ENCODE measurements at places on chromosomes 7 and 10.

- DNase-seq = peak; percentile 64
These were observed 56.7 kb downstream of the IDE start for GRCh38 chr10:92517034-92517655.

DNA sequence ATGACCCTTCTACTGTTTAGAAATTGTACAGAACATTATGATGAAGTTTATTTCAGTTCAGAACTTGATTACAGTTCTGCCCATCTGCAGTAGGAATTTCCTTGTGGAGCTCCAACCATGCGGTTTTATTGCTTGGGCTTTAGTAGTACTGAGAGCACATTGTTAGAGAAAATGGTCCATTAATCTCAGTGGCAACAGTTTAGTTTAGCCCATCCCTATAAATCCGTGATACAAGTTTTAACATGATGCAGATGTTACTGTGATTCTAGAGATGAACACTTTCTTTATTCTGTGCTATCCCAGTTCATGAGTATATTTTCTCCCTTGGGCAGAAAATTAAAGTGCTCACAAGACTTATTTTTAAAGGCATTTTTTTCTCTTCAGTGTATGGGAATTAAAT lies 84.8 kb upstream of the FZD8 start:
- no peak for DNase-seq

- peak; percentile 83 for DNase-seq
These were observed 24.1 kb downstream of the PDSS1 start for GRCh38 chr10:26721561-26721960.

GRCh38 chr7:30545791-30546555 lies 41.3 kb upstream of the GGCT start:
- DNase-seq = no peak

GRCh38 chr7:47795631-47796030 lies 152.6 kb downstream of the PKD1L1 start:
- DNase-seq = no peak

GRCh38 chr10:22621726-22622125 lies 92.7 kb downstream of the PIP4K2A start:
- no peak for DNase-seq

DNA sequence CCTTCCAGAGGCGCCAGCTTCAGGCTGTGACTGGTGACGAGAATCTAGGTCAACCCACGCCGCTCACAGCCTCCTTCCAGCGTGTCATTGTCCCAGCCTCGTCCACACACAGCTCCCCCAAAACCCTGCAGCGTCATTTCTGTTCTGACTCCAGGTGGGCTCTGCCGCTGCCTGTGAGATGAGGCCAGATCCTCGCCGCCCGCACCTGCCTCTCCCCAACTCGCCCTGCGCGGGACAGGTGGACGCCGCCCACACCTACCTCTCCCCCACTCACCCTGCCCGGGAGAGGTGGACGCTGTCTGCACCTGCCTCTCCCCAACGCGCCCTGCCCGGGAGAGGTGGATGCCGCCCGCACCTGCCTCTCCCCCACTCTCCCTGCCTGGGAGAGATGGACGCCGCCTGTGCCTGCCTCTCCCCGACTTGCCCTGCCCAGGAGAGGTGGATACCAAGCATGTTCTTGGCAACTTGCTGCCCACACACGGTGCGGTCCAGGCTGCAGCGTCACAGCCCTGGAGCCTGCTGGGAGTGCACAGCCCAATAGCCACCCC lies 32.0 kb upstream of the CFAP46 start:
- DNase-seq = no peak

GRCh38 chr10:122990278-122990677 lies 10.1 kb downstream of the PSTK start:
- DNase-seq = no peak

GRCh38 chr7:136942994-136943393 lies 74.5 kb downstream of the CHRM2 start:
- DNase-seq = no peak

DNA sequence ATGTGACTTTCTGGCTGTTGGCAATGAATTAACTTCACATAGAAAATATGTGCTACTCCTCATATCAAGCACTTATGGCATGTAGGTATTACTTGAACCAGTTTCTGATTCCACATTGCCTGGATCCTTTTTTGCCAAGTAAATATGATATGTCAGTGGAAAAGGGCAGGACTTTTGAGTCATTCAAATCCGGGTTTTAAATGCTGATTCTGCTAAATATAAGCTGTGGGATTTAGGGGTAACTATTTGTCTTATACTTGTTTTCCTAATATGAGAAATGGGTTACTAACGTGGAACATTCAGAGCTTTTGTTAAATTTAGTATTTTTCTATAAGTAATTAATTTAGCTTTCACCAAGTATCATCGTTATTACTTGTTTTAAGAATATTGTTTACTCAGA lies 108.0 kb upstream of the HGF start:
- no peak for DNase-seq

GRCh38 chr10:118571123-118571522 lies 24.3 kb downstream of the PRLHR start:
- DNase-seq = no peak

DNA sequence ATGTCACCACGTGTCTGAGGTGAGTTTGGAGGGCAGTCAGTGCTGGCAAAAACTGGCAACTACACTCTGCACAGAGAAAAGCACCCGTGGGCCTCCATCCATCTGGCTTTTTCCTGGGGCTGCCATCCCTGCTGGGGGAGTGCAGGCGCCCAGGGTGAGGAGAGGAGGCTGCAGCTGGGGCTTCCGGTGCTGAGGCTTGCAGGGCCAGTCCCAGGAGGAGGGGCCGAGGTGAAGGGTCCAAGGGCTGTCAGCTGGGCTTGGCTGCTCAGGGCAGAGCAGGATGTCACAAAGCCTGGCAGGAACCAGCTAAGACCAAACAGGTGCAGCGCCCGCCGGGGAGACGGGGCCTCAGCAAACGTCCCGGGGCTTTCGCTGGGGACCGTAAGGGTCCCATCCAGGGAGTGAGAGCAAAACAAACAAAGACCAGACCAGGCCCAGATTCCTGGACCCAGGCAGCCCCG lies 77.2 kb downstream of the CFAP46 start:
- DNase-seq = no peak

DNA sequence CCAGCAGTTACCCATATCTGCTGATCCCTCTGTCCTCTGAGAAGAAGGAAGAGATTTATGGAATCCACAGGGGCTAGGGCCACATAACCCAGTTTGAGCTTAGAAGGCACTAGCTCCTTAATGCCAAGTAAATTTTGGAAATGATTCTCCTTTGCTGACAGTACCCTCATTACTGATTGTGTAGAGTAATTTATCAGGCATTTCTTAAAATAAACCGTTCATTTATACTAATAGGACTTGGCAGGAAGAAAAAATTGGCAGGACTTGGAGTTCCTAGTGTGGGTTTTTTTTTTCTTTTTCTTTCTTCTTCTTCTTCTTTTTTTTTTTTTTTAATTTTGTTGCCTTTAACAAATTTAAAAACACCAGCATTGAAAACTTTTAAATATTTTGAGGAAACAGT lies 645.7 kb downstream of the SUGCT start:
- DNase-seq = no peak

GRCh38 chr7:50160206-50160605 lies 67.2 kb upstream of the ZPBP start:
- DNase-seq = no peak

DNA sequence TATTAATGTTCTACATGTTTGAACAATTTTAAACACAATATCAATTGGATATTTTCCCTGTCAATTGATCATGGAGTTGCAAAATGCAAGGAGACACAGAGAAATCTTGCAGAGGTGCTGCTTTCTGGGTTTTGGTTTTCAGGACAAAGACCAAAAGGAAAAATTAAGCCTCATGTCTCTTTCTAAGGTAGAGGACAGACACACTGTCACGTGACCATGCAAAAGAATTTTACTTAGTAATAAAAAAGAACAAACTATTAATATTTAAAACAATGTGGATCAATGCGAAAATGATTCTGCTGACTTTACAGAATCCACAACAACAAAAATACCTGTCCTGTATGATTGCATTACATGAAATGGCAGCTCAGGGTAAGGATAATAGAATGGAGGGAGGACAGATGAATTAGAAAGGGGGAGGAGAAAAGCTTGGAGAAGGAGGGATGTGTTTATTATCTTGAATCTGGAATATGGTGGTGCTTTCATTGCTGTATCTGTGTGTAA lies 493.7 kb upstream of the NUPR2 start:
- no peak for DNase-seq

DNA sequence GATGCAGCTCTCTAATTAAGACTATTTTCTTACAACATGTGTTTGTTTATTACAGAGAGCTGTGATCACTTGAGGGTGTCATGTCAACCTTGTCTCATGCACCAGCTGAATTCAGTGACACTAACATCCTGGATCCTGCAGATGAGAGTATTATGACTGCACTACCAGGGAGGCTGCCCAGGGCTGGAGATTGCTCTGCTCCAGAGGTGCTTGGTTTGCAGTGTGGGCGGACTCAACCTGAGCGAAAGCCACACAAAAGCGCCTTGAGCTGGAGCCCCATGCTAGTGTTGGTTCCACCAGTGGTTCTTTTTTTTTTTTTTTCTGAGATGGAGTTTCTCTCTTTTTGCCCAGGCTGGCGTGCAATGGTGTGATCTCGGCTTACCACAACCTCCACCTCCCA lies 33.8 kb upstream of the ATXN7L1 start:
- DNase-seq = no peak

- no peak for DNase-seq
These were observed 365.3 kb upstream of the ZNF32 start for GRCh38 chr10:44013981-44014380.

DNA sequence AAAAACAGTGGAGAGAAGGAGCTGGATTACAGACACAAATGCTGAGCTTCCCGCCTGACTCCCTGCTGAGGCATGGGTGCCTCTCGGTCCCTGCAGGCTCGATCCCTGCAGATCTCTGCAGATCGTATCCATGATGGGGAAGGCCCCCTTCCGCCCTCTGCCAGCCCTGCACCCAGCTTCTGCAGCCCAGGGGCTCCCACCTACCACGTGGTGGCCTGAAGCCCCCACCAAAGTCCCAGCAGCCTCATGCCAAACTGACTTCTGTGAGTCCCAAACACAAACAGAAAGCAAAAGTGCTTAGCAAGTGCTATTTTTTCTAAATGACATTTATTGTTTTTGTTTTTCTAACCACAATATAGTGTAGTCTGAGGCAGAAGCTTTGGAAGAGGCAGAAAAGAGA lies 127.1 kb upstream of the CHST15 start:
- DNase-seq = no peak

GRCh38 chr7:6650521-6651011 lies 13.4 kb downstream of the ZNF316 start:
- DNase-seq = no peak

GRCh38 chr10:129331839-129332220 lies 135.2 kb upstream of the MGMT start:
- no peak for DNase-seq

GRCh38 chr10:32175629-32176028 lies 119.4 kb upstream of the KIF5B start:
- no peak for DNase-seq

DNA sequence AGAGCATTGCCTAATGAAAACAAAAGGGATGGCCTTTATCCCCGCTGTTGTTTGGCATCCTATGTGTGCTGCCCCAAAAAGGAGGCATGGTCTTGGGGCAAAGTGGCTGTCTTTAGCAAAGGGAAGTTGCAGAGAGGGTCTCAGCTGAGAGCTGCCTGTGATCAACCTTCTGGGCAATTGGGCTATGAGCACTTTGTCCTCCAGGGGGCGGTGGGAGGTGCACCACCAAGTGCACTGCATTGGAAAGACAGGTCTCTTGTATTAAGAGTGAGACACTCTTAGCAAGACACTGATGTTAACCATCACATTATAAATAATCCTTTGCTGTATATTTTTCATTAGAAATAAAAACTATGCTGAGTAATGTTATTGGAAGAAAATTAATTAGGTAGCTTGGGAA lies 314.8 kb downstream of the POM121L12 start:
- DNase-seq = no peak

Data from activated CD4-positive, alpha-beta memory T cell treated with anti-CD3 and anti-CD28 coated beads, Interleukin-2, amount 10 ng/mL, durations not matched to agents 7 days and 5 days (primary cell).